ENCODE measurements at places on chromosomes 6 and 20. TPM values are rescaled to one million over a fixed set of nuclear protein-coding genes. Genes with fewer than 3 reads are reported as not detected.

KCNK16 gene
- total RNA-seq, result not detected

HCK gene
- not detected for total RNA-seq

OPRL1 gene
- total RNA-seq, result 0.99 TPM

GRCh38 chr6:39113788-39114187 is 1.2 kb downstream of the SAYSD1 start:
- DNase-seq, result no peak

DNA sequence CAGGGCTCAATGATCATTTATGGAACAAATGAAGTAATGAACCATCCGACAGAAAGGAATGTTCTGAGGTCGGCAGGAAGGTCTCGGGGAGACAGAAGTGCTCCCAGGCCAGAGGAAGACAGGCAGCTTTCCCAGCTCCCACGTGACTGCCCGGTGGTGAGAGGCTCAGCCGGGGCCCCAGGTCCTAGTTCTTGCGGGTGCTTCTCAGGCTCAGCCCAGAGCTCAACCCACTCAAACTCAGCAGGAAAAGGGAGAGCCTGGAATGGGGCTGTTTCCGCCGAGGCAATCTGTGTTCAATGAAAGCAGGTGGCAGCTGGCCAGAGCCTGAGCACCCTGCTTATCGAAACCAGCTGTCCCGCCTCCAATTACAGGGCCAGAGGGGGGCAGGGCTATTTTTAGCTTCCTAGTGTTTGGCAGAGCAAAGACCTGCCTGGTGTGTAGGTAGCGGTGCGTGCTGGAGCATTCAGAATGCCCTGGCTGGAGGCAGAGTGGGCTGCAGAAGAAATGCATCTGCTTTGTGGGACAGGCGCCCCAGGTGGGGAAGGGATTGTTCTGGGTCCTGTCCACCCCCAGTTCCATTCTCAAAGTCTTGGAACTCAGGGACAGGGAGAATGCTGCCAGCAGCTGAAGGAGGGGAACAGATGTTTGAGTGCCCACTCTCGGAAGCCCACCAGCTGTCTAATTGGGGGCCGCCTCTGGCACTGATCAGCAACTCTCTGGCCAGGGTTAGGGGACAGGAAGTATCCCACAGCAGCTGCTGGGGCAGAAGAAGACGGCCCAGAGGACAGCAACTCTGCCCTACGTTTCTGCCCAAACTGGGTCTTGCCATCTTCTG is 145.1 kb downstream of the PREX1 start:
- no peak for DNase-seq

DNA sequence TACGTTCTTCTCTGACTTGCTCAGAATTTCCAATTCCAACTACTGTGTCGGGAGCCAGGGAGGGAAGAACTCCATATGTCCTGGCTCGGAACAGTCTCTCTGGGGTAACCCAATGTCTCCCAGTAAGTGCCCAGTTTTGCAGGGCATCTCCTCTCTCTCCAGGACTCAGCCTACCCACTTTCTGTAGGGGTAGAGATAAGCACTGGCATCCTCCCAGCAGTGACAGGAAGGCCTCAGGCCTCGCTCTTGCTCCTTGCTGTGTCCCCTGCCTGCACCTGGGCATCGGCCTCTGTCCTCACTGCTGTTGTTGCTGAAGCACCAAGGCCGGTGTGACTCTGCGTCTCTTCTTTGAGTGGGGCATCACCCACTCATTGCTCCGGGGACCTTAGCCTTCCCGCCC is 388.9 kb upstream of the JARID2 start:
- DNase-seq, result no peak

GRCh38 chr6:129843573-129843972 is 17.5 kb downstream of the TMEM244 start:
- no peak for DNase-seq

- no peak for DNase-seq
These were observed 188.7 kb downstream of the SLC24A3 start for GRCh38 chr20:19401096-19401495.

DNA sequence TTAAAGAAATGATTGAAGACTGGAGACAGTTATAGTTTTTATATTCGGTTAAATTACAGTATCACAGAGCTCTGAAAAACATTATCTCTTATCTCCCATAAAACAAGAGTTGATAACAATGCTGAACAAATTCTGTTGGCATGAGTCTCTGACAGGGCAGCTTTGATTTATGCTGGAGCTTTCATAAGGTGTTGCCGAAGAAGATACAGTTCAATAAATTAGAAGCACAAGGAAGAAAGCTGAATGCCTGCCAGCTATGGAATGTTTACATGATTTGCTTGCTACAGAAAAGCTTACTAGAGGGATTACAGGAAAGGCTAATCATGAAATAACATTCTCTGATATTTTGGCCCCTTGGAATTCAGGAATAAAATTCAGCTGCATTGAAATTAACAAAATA is 431.9 kb upstream of the GJE1 start:
- no peak for DNase-seq

DNA sequence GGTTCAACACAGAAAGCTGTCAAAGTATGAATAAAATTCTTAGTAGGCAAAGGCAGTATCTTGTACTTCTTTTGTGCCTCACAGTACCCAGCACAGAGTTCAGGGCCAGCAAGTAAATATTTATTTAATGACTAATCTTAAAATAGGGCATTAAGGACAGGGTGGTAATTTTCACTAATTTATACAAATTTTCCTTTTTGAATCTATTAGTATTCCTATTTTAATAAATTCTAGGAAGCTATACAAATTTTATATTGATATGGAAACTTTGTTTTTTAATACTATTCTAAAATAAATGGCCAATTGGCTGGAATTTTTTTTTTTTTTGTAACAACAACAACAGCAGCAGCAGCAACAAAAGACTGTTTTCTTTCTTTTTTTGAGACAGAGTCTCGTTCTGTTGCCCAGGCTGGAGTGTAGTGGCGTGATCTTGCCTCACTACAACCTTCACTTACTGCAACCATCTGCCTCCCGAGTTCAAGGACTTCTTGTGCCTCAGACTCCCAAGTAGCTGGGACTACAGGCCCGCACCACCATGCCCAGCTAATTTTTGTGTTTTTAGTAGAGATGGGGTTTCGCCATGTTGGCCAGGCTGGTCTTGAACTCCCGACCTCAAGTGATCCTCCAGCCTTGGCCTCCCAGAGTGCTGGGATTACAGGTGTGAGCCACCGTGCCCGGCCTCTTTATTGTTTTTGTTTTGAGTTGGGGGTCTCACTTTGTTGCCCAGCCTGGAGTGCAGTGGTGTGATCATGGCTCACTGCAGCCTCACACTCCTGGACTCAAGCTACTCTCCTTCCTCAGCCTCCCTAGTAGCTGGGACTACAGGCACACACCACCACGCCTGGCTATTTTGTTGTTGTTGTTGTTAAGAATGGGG is 85.2 kb downstream of the FKBP5 start:
- DNase-seq, result no peak

GRCh38 chr6:24214984-24215383 is 89.0 kb downstream of the NRSN1 start:
- no peak for DNase-seq

GRCh38 chr20:32315399-32315798 is 37.9 kb downstream of the KIF3B start:
- no peak for DNase-seq

GRCh38 chr6:3285732-3286131 is 27.0 kb downstream of the PSMG4 start:
- DNase-seq, result no peak

DNA sequence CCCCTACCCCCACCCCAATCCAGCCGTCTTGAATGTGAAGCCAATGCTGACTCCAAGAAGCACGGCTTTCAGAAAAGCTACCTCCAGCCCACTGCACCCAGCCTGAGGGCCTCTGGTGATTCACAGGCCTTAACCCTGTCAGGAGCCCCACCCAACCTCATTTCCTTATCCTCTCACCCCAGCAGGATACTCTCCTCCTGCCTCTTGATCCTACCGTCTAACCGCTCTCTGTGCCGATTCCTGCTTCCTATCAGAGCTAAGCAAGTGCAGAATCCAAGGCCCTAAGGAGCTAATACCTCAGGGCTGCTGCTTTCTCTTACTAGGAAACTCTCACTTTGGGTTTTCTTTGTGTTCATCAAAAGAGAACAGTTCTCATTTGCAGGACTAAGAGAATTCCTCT is 47.2 kb downstream of the TRERF1 start:
- DNase-seq, result peak; percentile 74

DNA sequence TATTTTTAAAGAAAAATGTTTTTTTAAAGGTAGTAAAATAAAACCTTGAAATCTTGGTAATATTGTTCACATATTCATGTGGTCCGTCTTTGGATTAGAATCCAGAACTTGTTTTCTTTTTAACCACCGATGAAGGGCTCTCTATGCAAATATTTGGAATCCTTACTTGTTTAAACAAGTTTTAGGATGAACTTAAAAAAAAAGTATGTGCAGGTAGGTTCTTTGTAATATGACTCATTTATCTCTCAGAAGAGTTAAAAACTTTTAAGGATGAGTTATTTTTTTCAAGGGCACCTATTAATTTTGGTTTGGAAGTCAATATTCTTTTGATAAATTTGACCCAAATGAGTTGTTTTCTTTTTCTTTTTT is 8.9 kb downstream of the DSP start:
- DNase-seq, result no peak

DNA sequence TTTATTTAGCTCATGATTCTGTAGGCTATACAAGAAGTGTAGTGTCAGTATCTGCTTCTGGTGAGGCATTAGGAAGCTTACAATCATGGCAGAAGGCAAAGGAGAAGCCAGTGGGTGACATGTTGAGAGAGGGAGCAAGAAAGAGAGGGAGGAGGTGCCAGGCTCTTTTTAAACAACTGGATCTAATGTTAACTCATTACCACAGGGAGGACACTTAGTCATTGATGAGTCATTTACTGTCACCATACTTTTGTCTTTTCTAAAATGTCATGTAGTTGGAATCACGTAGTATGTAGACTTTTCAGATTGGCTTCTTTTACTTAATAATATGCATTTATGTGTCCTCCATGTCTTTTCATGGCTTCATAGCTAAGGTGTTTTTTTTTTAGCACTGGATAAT is 58.1 kb downstream of the NUS1 start:
- DNase-seq, result no peak

DNA sequence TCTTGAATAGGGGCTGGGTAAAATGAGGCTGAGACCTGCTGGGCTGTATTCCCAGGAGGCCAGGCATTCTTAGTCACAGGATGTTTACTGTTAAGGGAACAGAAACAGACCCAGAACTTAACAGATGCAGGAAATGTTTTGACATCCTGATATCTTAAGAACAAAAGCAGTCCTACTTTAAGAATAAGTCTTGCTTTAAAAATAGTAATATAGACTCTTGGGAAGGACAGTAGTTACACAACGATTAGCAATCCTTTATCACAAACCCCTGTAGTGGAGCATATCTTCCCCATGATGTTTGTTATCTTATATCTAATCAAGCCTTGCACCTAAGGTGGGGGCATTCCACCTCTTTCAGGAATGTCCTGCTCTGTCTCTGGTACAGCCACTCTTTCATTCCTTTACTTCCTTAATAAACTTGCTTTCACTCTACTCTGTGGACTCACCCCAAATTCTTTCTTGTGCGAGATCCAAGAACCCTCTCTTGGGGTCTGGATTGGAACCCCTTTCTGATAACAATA is 493.7 kb upstream of the SULF2 start:
- DNase-seq, result no peak

- no peak for DNase-seq
These were observed 56.1 kb upstream of the B3GAT2 start for GRCh38 chr6:71012866-71013469.

- DNase-seq, result no peak
These were observed 67.6 kb upstream of the SUPT3H start for GRCh38 chr6:45445364-45445748.

DNA sequence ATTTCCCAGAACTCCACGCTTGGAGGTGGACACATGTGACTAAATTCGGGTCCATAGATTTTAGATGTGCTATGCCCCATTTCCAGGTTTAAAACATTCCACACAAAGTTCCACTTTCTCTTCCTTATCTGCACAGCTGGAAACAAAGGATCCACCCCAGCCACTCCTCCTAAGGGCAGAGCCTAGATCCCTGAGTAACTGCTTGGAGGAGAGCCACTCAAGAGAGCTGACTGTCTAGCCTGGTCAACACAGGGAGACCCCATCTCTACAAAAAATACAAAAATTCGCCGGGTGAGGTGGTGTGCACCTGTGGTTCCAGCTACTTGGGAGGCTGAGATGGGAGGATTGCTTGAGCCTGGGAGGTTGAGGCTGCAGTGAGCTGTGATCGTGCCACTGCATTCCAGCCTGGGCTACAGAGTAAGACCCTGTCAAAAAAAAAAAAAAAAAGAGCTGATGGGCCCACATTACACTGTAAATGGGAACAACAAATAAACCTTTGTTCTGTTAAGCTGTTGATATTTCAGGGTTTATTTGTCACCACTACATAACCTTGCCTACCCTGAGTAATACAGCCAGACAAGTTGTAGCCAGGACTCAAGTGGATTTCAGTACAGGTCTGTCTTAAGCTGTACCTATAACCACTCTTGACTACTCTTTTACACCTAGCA is 25.8 kb upstream of the SNRPC start:
- DNase-seq, result no peak

- DNase-seq, result no peak
These were observed 384.6 kb upstream of the KHDRBS2 start for GRCh38 chr6:62670490-62671223.

Data from activated CD8-positive, alpha-beta memory T cell treated with anti-CD3 and anti-CD28 coated beads, Interleukin-2, amount 10 ng/mL, durations not matched to agents 7 days and 5 days (primary cell).